Cortex of kidney (tissue), 1 donor: ENCODE measurements at places on chromosomes 12 and 14.

DNA sequence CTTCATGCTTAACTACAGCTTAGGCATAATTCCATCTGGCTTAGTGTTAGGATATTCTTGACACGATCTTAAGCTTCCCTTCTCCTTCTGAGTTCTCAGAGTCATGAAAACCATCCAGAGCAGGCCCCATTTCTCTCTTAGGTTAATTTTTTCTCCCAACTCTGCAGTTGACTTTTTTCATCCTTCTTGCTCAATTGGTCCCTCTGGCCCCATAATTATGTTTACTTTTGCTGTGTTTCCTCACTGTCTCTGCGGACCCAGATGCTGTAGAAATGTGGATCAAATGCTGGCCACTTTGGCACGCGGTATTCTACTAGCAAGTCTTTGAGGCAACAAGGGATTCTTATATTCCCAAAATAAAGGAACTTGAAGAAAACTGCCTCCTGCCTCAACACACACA is 9.5 kb downstream of the TMEM132C start:
- no peak for DNase-seq

DNA sequence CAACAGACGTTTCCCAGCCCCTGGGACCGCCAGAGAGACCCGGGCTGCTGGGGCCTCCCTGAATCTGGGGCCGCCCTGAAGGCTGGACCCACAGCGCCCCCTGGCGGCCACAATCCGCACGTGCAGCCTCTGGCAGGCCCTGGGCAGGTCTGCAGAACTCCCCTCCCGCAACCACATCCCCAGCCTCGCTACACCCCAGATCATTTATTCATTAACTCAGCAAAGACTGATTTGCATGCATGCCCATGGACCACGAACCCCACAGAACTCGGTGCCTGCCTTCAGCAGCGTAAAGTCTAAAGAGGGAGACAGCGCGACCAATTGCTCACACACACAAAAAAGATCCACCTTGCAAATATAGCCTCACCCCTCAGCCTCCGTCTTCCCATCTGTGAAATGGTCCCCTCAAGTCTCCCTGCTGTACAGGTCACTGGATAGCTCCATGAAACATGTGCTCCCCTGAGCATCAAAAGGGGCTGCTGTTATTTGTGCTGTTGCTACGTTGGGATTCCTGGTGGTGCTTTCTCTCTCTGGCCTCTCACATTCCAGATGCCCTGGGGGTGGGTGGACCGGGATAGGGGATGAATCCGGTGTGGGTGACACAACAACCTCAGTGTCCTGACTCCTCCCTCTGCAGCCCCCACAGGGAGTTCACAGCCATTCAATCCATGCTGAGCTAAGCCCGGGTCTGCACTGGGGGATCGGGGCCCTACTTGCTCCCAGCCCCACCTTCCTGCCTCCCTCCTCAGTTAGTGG is 96.4 kb downstream of the SCARB1 start:
- DNase-seq: no peak

GRCh38 chr12:904010-904414 is 45.5 kb downstream of the RAD52 start:
- DNase-seq: no peak

GRCh38 chr12:50961708-50962107 is 9.4 kb downstream of the HIGD1C start:
- no peak for DNase-seq

DNA sequence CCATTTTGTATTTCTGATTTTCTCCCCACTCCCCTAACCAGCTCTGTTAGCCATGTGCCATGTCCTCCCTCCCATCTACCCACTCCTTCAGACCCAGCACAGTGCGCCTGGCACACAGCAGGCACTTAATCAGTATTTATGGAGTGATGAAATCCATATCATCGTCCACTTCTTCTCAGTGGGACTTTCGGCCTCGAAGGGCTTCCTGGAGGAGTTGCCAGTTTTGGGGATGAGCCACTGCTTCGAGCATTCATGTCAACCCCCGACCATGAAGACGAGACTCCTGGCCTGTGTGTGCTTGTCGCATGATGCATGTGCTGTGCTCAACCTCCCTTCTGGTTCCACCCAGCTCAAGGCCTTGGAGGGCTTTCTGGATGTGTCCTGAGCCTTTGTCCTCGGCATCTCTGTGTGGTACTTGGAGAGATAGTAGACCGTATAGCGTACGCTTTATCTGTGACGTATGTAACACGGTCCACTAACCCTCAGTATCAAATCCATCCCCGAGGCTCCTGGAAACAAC is 119.5 kb upstream of the RTL1 start:
- DNase-seq: no peak

GRCh38 chr12:2268471-2269286 is 215.9 kb downstream of the CACNA1C start:
- DNase-seq: no peak

DNA sequence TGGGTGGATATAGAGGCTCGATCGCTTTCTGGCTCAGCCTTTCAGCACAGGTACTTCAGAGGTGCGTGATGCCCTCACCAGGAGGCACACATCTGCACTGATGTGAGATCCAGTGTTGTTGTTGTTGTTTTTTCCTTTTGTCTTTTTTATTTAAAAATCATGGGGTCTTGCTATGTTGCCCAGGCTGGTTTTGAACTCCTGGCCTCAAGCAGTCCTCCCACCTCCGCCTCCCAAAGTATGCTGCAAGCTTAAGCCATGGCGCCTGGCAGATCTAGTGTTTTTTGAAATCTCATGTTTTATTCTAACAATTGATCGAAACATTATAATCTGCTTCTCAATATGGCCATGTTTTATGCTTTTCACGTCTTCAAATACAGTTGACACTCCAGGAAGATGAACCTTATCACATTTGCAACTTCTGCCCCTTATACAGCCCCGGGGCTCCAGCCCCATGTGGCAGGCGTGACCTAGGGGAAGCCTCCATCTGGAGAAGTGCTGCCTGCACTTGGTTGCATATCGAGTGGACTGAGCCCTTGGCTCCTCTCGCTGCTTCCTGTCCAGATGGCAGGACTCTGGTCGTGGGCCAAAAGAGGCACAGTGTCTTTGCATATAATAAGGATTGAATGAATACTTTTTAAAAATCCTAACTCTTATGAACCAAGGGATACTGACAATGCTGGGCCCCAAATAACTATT is 71.7 kb downstream of the TRAF3 start:
- DNase-seq: no peak

DNA sequence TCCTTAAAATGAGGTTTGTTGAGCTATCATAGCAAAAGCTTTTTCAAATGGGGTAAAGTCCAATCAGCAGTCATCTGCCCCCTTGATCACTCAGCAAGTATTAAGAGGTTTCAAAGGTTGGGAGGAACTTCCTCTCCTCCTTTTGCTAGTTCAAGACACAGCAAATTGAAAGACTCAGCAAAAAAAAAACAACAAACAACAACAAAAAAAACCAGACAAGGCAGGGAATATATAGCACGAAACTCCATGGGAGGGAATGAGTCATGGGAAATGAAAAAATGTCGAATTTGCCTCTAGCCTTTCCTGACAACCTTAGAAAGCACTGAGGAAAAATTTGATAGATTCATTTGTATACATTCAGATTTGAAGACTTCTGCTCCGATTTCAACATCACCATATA is 1.6 kb upstream of the SLC7A8 start:
- DNase-seq: no peak

DNA sequence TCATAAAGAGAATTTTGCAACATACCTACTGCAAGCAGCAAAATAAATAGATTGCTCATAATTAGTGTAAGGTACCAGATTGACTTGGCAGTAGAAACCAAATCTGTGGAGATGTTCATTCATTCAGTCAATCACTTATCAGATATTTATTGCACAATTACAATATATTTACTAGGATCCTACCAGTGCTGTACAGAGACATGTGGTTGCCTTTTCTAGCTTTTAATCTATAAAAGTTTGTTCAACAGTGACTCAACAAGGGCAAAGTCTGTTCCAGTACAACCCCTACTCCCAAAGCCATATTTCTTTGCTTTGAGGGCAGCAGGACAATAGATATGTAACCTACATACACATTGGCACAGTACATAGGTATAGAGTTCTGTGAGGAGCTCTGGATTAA is 27.3 kb downstream of the ABCD2 start:
- DNase-seq: no peak

GRCh38 chr14:61524211-61524806 is 171.0 kb upstream of the HIF1A start:
- no peak for DNase-seq

DNA sequence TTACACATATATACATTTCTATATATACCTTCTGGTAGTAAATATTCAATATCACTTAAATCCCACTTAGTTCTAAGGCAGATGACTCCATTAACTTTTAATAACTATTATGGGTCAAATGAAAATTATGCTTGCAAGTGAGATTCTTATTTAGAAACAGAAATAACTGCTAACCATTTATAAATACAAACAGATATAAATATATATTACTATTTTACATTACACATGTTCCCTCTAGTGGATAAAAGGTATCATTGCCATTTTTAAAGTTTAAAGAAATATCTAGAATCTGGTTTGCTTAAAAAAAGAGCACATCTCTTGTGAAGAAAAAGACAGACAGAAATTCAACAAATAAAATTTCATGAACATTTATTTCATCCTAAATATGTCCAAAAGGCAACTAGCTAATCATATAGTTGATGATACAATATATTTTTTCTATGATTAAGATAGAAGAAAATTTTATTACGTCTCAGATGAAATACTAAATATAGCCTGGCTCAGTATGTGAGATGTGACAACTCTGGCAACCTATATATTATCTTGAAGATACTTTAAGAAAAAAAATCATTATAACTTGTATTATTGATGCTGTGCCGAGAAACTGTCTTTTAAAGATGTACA is 11.7 kb upstream of the RAD51AP1 start:
- no peak for DNase-seq

DNA sequence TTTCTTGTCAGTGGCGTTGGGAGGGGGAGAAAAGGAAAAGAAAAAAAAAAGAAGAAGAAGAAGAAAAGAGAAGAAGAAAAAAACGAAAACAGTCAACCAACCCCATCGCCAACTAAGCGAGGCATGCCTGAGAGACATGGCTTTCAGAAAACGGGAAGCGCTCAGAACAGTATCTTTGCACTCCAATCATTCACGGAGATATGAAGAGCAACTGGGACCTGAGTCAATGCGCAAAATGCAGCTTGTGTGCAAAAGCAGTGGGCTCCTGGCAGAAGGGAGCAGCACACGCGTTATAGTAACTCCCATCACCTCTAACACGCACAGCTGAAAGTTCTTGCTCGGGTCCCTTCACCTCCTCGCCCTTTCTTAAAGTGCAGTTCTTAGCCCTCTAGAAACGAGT is 1.9 kb downstream of the ASCL1 start:
- DNase-seq: no peak

DNA sequence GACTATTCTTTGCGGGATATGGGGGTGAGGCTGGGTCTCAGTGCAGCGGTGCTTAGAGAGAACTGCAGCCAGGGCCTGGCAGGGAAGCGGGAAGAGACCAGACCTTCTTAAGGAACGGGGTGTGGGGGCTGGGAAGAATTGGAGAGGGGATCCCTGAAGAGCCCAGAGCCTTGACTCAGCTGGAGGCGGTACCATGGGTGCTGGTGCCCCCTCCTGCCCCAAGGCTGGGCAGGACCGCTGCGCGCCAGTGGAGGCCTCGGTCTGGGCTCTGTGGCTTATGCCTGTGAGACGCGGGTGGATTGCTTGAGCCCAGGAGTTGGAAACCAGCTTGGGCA is 1.3 kb upstream of the RNU7-1 start:
- no peak for DNase-seq

- DNase-seq: no peak
These were observed 58.7 kb downstream of the CCDC59 start for GRCh38 chr12:82299319-82300025.

GRCh38 chr12:66011731-66012130 is 118.8 kb downstream of the LLPH start:
- DNase-seq: no peak

GRCh38 chr12:4744709-4745108 is 24.5 kb downstream of the GALNT8 start:
- no peak for DNase-seq

DNA sequence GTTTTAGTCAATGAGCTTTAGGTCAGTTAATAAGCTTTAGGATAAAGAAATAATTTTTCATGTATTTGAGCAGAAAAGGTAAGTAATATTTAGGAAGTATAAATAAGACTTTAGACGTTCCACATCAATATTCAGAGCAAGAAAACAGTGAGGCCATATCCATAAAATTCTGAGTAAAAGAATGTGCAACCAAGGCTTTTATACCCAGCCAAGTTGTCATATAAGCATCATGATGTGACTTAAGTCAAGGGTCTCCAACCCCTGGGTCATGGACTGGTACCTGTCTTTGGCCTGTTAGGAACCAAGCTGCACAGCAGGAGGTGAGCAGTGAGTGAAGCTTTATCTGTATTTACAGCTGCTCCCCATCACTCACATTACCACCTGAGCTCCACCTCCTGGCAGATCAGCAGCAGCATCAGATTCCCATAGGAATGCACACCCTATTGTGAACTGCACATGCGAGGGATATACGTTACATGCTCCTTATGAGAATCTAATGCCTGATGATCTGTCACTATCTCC is 74.1 kb downstream of the ZNF664 start:
- no peak for DNase-seq

DNA sequence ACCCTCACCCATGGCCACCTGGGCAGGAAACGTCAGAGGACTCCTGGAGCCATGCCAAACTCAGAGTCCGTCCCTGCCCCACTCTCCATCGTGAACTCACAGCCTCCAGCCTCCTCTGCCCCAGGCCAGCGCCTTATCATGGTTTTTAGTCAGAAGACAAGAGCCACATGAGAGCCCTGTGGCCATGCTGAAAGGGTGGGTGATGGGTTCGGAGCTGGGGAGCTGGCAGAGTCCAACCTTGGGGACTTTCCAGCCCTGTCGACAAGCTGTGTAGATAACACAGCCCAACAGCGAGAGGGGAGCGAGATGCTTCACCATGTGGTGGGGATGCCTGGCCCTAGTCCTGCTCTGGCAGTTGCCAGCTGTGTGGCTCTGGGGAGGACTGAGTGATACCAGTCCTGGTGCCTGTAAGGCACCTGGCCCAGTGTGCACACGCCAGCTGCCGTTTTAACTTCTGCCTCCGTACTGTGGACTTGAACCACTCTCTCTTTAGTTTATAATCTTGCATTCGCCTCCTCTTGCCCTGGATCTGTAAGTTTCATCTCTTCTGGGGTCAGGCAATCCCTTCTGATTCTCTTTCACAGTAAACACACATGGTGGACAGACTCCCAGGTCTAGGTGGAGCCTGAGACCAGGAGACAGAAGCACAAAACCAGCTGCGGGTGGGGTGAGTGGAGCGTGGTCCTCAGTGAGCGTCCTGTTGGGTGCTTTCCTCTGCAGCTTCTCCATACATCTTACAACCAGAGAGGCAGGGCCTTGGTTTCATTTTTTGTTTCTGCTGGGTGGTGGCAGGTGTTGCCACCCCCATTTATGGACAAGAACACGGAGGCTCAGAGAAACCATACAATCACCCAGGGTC is 55.3 kb downstream of the RIN3 start:
- no peak for DNase-seq

GRCh38 chr12:58969237-58969636 is 48.9 kb upstream of the LRIG3 start:
- DNase-seq: no peak

DNA sequence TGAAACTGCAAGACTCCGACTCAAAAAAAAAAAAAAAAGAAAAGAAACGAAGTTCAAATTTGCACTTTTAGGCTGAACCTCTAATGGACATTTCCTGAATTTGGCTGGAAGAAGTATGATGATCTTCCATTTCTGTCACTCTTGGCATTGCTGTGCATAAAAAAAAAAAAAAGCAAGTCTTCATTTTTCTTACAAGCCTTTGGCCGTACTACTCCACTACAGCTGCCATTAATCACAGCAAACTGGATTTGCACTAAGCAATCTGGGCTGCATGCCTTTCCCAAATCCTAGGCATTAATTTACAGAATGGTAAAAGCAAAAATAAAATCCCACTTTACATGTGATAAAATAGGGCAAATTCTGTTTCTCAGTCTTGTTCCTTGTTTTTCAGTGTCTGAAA is 7.1 kb downstream of the CSRP2 start:
- DNase-seq: no peak
